ENCODE measurements at places on chromosomes 11 and 22.

GRCh38 chr11:94734563-94735275 lies 33.4 kb upstream of the AMOTL1 start:
- no peak for DNase-seq

- DNase-seq, result no peak
Measured at GRCh38 chr11:35167426-35167954, 28.5 kb downstream of the CD44 start.

GRCh38 chr11:7696424-7696823 lies 9.9 kb downstream of the OVCH2 start:
- no peak for DNase-seq

DNA sequence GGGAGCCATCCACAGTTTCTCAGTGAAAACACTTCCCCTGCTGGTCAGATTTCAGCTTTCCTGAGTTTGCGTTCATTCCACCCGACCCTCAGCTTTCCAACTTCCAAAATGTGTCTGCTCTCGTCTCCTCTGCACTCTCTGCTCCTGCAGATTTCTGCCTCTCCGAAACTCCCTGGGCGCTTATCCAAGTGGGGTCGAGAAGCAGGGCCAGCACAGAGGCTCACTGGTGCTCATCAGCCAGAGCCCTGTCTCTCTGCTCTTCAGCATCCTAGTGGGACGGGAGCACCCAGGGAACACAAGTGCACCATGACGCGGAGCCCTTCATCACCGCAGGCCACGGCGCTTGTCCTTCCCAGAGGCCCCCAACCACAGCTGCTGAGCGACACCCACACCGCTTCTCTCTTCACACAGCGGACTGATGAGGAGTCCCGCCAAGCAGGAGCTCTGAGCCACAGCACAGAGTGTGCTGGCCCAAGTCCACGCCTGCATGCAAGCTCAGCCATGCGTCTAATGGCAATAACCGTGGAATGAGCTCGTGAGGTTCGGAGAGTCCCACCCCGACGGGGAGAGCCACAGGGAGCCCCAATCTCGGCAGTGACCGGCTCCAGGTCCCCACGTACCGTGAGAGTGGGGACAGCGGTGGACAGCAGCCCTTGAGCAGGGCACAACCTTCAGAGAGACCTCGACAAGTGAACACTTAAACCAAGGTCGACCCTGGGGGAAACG lies 27.9 kb upstream of the MOB2 start:
- no peak for DNase-seq
